ENCODE measurements at places on chromosomes 7 and 10. TPM values are rescaled to one million over a fixed set of nuclear protein-coding genes. Genes with fewer than 3 reads are reported as not detected.

- peaks cover 10% of the 10 kb centered on the region for H3K4me1 ChIP-seq
- no peak overlapping the region for H3K4me3 ChIP-seq
- no peak for DNase-seq
- H3K36me3 ChIP-seq: no peaks in the 10 kb centered on the region
- H3K27ac ChIP-seq: no peak overlapping the region
These were observed 245.0 kb downstream of the WDR37 start for GRCh38 chr10:1301143-1301542.

DNA sequence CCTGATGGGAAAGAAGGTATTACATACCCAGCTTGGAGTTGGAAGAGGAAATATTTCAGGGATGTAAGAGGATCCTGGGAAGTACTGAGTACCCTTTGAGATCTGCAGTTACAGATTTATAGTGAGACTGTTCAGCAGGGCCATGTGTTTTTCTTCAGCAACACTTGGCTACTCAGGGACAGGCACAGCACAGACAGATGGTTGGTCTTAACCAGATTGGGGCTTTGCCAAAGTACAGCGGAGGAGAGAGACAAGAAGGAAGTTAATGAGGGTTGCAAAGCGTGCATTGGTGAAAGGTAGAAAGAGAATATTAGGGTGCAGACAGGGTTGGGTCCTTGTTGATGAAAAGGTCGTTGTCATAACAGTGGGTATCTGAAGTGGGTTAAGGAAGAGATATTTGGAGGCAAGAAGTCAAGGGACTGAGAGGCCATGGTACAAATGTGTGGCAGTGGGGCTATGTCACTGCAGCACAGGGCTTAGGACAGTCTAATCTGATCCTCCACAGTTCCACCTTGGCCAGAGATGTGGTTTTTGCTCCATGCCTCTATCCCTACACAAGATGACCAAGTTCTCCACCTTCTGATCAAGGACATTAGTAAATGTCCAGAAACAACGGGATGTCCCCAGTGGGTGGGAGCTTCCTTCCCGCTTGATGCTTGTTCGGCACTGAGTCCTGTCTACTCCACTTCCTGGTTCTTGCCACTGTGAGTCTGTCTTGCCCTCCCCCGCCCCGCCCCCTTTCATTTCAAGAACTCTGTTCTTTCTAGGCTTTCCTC is 18.9 kb upstream of the DNAJC1 start:
- peaks cover 13% of the 10 kb centered on the region for H3K4me1 ChIP-seq
- no peaks in the 10 kb centered on the region for H3K27me3 ChIP-seq
- DNase-seq: peak; percentile 47
- peaks cover 4% of the 10 kb centered on the region for H3K36me3 ChIP-seq
- H3K4me3 ChIP-seq: peak overlapping the region; percentile 42
- H3K27ac ChIP-seq: peak overlapping the region; percentile 70

DNA sequence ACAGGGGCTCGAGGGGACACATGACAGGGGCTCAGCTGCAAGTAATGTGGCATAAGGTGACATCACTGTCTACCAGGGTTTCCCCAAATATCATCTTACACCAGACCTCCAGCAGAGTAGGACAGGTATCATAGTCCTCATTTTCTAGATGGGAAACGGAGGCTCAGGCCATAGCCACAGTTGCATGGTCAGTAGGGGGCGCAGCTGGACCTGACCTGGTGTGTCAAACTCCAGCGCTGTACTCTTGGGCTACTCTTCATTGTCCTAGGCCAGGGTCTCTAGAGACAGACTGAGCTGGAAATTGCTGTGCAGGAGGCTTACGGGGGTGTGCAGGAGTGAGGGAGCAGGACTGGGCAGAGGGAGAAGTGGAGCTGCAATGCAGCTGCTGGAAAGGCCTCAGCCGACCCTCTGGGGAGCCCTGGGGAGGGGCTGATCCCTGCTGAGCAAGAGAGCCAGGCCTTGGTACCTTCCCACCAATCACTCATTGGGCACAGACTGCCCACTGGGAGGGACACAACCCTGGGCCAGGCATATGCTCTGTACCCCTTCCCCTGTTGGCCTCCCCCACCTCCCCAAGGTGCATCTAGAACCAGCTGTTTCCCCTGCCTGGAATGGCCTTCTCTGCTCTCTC is 89.9 kb downstream of the CDH23 start:
- H3K27ac ChIP-seq: no peak overlapping the region
- peak; percentile 53 for DNase-seq
- no peaks in the 10 kb centered on the region for H3K36me3 ChIP-seq
- no peaks in the 10 kb centered on the region for H3K4me1 ChIP-seq

GRCh38 chr7:73418113-73418703 is 15.4 kb upstream of the FZD9 start:
- H3K36me3 ChIP-seq: no peaks in the 10 kb centered on the region
- H3K27ac ChIP-seq: no peak overlapping the region
- DNase-seq: no peak
- H3K4me3 ChIP-seq: no peak overlapping the region

CYP3A5 gene
- total RNA-seq: not detected

CEP55 gene
- 81.1 TPM for total RNA-seq

BAIAP2L1 gene
- total RNA-seq: 1.0 TPM

MSMB gene
- not detected for total RNA-seq

MRLN gene
- not detected for total RNA-seq

RBM20 gene
- total RNA-seq: not detected

NYAP1 gene
- total RNA-seq: not detected

NXPH1 gene
- total RNA-seq: not detected

RPEL1 gene
- not detected for total RNA-seq
